ENCODE measurements at places on chromosomes 2 and 18. TPM values are rescaled to one million over a fixed set of nuclear protein-coding genes. Genes with fewer than 3 reads are reported as not detected.

Gene CPO
- polyA plus RNA-seq, result 1.2 TPM

Gene SPDYA
- 0.22 TPM for polyA plus RNA-seq

Gene PLB1
- polyA plus RNA-seq, result 3.4 TPM

Gene REG3A
- not detected for polyA plus RNA-seq

Gene PLGLB1
- 15.9 TPM for polyA plus RNA-seq

Gene PTPRN
- polyA plus RNA-seq, result 82.1 TPM

Gene TDRD15
- not detected for polyA plus RNA-seq

Gene AQP12A
- polyA plus RNA-seq, result not detected

Gene DYNAP
- not detected for polyA plus RNA-seq

Gene UGT1A5
- polyA plus RNA-seq, result not detected
